ENCODE measurements at places on chromosomes 12 and 14. TPM values are rescaled to one million over a fixed set of nuclear protein-coding genes. Genes with fewer than 3 reads are reported as not detected.

The SLC8A3 gene
- not detected for total RNA-seq

The ATN1 gene
- 24.5 TPM for total RNA-seq

The APOF gene
- total RNA-seq = not detected

DNA sequence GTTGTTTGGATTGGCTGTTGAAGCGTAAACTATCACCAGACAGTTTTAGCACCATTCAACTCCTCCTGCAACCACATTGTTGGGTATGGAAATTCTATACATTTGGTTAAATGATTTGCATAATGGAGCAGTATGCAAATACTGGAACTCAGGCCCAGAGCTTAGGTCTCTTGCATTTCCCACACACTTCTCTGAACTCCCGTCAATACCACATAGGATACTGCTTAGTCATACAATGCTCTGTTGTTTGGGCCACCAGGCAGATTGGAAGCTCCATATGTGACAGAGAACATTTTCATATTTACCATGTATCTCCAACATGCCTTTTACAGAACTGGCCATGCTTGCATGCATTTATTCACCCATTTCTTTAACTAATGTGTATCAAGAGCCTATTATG lies 78.0 kb downstream of the IFNG start:
- H3K4me3 ChIP-seq = no peak overlapping the region
- H3K27me3 ChIP-seq = no peaks in the 10 kb centered on the region
- peaks cover 35% of the 10 kb centered on the region for H3K4me1 ChIP-seq
- DNase-seq = no peak

- no peaks in the 10 kb centered on the region for H3K4me1 ChIP-seq
- DNase-seq = no peak
- no peak overlapping the region for H3K27ac ChIP-seq
- H3K27me3 ChIP-seq = no peaks in the 10 kb centered on the region
- no peaks in the 10 kb centered on the region for H3K36me3 ChIP-seq
These were observed 127.3 kb downstream of the ATP23 start for GRCh38 chr12:58068706-58069105.

- no peaks in the 10 kb centered on the region for H3K36me3 ChIP-seq
- H3K27me3 ChIP-seq = peaks cover 18% of the 10 kb centered on the region
- no peak overlapping the region for H3K27ac ChIP-seq
- no peak for DNase-seq
These were observed 3.5 kb upstream of the RND1 start for GRCh38 chr12:48869191-48869590.

All from activated CD8-positive, alpha-beta T cell treated with anti-CD3 and anti-CD28 coated beads, Interleukin-2, amount 10 ng/mL, durations not matched to agents 7 days and 5 days (primary cell).